Astrocyte of the spinal cord (primary cell): ENCODE measurements at places on chromosomes 12 and 14.

GRCh38 chr14:35988972-35989690, 163.0 kb downstream of the BRMS1L start:
- DNase-seq, result no peak

- no peak for DNase-seq
Observed at GRCh38 chr12:91249518-91250272, 67.1 kb upstream of the DCN start.

DNA sequence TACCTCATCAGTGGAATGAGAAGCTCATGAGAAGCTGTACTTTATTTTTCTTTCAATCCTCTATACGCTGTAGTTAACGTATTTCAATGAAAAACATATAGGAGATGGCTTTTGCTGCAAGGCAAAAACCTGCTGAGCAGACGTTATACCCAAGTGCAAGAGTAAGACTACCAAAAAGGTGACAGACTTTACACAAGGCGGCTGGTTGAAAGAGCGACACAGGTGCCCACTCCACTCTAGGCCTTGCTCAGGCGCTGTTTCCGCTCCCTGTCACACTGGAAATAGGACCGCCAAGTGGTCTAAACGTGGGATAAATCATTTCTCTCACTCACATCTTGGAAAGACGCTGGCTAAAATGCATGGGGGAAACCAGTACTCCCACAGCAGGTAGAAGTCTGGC, 54.5 kb downstream of the PPP2R5C start:
- DNase-seq, result no peak

- DNase-seq, result peak; percentile 34
Observed at GRCh38 chr12:13094367-13094766, 9.1 kb downstream of the GSG1 start.

GRCh38 chr14:78356391-78356790, 186.2 kb downstream of the NRXN3 start:
- no peak for DNase-seq
